HT1080 (cell line): ENCODE measurements at places on chromosomes 7 and 10. TPM values are rescaled to one million over a fixed set of nuclear protein-coding genes. Genes with fewer than 3 reads are reported as not detected.

GRCh38 chr7:11217848-11218565, 244.3 kb downstream of the PHF14 start:
- no peak for DNase-seq

DNA sequence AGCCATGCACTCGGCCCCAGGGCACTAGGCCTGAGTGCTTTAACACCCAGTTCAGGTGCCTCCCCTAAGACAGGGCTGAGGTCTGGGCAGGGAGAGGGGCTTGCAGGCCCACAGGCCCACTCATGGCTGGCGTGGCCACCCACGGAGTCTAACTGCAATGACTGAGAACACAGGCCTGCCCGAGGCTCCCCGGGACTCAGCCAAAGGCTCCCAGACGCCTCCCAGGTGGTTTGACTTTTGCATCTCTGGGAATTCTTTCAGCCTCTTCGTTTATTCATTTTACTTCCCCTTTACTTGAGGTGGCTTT, 37.3 kb downstream of the PTPRN2 start:
- DNase-seq, result no peak

GRCh38 chr10:121285406-121286196, 312.6 kb downstream of the FGFR2 start:
- no peak for DNase-seq

DNA sequence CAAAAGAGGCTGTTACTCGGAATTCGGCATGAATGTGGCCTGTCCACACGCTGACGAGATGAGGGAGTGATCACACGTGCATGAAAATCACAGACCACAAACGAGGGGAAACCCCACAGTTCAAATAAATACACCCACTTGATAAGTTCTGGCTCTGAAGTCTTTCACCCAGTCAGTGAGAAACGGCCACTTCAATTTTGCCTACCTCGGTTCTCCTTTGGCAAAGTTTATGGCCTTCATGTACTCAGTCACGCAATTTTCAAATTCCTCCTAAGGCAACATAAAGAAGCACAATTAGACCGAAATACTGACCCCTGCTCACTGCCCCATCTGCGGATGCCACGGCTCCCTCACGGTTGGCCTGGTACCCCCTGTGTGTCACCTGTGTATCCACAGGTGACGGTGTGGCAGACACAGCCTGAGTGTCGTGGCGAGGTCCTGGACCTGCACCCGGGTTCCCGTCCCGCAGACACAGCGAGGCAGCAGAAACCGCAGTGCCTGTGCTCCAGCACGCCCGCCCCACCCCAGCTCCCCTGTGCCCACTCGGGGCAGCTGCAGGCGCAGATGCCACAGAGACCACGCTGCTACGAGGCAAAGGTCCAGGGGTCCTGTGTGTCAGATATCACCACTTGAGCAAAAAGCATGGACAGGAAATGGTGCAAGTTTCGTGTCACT, 1.4 kb downstream of the CFAP46 start:
- no peak for DNase-seq

DNA sequence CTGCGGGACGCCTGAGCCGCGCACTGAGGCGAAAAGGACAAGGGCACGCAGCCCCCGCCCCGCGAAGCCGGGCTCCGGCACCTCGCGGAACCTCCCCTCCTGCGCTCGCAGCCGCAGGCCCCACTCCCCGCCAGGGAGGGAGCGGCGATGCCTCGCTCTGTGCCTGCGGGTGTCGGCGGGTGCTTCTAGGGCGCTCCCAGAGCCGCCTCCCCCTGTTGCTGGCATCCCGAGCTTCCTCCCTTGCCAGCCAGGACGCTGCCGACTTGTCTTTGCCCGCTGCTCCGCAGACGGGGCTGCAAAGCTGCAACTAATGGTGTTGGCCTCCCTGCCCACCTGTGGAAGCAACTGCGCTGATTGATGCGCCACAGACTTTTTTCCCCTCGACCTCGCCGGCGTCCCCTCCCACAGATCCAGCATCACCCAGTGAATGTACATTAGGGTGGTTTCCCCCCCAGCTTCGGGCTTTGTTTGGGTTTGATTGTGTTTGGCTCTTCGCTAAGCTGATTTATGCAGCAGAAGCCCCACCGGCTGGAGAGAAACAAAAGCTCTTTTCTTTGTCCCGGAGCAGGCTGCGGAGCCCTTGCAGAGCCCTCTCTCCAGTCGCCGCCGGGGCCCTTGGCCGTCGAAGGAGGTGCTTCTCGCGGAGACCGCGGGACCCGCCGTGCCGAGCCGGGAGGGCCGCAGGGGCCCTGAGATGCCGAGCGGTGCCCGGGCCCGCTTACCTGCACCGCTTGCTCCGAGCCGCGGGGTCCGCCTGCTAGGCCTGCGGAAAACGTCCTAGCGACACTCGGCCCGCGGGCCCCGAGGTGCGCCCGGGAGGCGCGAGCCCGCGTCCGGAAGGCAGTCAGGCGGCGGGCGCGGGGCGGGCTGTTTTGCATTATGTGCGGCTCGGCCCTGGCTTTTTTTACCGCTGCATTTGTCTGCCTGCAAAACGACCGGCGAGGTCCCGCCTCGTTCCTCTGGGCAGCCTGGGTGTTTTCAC, 519 bp downstream of the ITGB8 start:
- DNase-seq, result peak; percentile 35

DNA sequence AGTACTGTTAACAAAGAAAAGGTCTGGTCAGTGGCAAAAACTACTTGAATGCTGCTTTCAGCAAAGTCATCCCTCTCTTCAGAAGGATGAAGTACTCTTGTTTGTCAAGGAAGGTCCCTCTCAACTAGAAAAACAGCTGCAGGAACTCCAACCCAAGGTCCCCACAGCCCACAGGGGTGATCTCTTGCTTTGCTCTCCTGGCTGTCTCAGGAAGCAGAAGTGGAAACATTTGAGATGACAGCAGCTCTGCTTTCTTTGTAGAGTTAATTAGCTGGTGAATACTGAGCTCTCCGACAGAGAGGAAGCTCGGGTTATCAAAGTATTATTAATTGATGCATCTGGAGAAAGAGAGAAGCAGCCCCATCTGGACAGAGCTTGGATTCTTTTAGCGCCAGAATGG, 25.4 kb upstream of the LRGUK start:
- DNase-seq, result no peak

DNA sequence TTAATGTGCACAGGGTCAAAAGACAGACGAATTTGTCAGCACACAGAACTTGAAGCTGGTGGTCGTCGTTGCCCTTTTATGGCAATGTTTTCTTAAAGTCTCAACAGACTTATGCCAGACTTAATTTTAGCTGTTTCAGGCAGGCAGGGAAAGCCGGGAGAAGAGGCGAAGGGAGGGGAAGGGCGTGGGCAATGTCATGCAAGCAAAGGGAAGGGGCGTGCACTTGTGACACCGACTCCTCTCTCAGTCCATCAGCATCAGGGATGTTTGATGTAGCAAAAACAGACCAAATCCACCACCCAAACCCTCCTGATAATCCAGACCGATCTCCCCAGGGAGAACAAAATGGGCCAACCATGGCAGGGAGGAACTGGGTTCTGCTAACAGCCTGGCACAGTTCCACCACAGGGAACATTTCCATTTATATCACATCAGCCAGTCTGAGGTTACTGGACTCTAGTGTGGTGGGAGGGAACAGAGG, 118.1 kb upstream of the RHEB start:
- DNase-seq, result no peak

DNA sequence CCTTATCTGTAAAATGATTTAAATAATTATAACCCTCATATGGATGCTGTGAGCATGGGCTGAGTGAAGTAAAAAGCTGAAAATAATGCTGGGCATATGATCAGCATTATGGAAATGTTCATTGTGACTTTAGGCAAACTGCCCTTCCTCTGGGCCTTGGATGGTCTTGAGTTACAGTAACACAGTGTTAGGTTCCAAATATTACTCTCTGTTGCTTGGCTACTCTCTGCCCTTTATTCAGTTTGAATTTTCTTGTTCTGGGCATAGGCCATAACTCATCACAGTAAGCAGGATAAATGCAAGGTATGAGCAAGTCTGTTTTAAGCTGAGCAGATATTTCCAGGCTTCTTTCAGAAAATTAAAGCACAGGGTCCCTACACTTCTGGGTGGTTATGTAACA, 868.0 kb downstream of the KCNMA1 start:
- DNase-seq, result no peak

DNA sequence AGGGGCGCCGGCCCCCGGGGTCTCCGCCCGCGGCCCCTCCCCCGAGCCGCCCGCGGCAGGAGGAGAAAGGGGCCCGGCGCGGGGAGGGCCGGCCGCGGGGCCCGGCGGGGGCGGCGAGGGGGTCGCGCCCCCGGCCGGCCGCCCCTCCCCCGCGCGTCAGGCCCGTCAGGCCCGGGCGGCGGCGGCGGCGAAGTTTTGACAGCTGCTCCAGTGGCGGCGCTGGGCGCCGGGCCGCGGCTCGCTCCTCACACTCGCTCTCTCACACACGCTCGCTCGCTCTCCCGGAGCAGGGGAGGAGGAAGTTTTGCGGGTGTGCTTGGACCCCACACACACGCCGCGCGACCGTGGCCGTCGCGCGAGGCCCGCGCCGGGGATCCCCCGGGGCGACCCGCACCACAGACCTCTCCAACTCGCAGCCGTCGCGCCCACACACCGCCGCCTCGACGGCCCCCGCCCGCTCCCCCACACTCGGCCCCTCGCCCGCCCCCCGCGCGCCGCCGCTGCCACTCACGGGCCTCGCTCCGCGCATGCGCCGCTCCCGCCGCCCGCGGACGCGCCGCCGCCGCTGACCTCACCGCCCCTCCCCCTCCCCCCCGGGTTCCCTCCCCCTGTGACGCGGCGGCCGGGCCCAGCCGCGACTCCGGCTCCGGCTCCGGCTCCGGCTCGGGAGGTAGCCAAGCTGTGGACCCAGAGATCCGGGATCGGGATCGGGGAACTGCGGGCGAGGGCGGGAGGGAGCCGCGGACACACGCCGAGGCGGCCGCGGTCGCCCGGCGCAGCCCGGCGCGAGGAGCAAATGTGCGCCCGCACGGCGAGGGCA, 518 bp upstream of the KMT2C start:
- DNase-seq, result peak; percentile 83

- DNase-seq, result no peak
These were observed 15.2 kb downstream of the PIK3AP1 start for GRCh38 chr10:96705134-96705533.

DNA sequence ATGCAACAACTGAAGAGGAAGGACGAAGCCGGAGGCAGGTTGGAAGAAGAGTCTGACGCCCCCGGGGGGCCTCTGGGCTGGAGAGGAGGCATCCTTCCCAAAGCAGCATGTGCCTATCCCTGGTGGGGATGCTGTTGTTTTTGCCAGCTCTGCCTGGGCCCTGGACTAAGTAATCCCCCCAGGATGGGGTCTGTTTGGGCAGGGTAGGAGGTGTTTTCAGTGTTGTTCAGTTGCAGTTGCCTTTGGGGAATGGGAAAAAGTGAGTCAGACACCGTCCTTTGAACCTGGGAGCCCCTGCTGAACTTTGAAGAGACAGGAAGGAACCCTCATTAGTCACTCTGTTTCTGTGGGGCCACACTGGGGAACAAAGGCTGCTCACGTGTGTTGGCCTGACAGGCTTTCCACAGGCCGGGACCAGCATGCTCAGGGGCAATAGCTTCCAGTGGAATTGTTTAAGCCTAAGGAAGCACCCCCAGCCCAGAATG, 35.2 kb upstream of the GDF10 start:
- peak; percentile 17 for DNase-seq

GRCh38 chr10:22427101-22427500, 81.8 kb downstream of the SPAG6 start:
- peak; percentile 74 for DNase-seq

- no peak for DNase-seq
These were observed 55.5 kb downstream of the SLC16A12 start for GRCh38 chr10:89479771-89480446.

- no peak for DNase-seq
These were observed 13.2 kb upstream of the TAS2R60 start for GRCh38 chr7:143429770-143430698.

GRCh38 chr10:78634835-78635234, 433.9 kb upstream of the ZMIZ1 start:
- no peak for DNase-seq

- DNase-seq, result peak; percentile 60
These were observed 10.4 kb downstream of the VCL start for GRCh38 chr10:74008212-74008731.

DNA sequence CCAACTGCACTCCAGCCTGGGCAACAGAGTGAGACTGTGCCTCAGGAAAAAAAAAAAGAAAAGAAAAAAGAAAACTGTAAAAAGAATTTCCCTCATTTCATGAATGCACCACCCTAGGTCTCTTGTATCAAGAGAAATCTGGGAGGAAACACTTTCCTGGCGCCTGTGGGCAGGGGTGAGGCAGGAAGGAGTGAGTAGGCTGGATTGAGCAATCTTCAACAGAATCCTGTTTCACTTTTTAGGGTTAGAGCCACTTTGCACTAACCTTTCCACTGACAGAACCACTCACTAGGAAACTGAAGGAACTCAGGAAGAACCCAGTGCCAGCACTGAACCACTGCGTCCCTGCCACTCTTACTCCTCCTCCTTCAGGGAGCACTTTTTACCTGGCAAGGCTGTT, 282.1 kb downstream of the CCDC3 start:
- DNase-seq, result peak; percentile 51

GRCh38 chr7:32890010-32890792, 1.4 kb downstream of the KBTBD2 start:
- DNase-seq, result peak; percentile 45

DNA sequence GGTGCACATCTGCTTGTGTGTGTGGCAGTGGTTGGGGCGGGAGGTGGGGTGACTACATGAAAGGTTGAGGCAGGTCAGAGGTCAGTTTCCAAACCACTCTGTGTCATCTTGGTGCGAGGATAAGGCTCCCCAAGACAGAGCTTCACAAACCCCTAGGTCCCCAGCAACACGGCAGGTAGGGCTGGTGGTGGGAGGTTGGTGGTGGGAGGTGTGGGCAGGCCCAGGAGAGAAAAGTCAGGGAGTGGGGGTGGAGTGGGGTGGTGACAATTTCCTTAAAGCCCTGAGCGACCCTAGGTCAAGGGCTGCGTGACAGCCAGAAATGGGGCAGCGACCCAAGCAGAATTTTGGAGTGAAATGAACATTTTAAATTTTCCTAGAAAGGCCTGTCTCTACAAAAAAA, 1.6 kb upstream of the STRA8 start:
- DNase-seq, result no peak

DNA sequence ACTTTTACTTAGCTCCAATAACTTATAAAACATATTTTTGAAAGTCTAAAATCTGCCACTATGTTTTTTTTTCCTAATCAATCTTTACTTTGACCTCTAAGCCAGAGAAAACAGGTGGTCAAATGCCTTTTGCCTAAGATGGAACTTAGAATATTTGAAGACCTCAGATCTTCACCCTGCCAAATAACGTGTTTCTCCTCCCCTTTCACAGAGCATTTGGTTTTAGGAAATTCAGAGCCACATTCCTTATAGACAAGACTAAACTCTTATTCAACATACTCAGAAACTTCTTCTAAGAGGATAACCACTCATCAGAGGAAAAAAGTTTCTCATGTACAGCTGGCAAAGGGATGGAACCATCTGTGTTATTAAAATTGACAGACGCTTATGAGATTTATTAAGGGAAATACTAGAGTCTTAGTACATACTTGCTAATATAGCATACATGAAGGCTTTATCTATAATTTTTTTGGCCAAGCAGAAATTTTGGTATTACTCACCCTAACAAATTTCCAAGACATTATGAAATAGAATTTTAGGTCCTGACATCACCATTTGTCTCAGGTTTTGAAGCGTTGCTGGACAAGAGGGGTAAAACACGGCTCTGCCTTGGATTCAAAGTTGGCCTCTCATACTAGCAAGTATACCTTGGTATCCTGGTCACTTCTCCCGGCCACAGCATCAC, 2.6 kb upstream of the EGFR start:
- no peak for DNase-seq

The NPSR1 gene
- total RNA-seq, result not detected in 2 replicates

The PRLHR gene
- not detected in 2 replicates for total RNA-seq

The ADAM8 gene
- 1.6 and 4.2 TPM in 2 replicates for total RNA-seq

The PTF1A gene
- not detected in 2 replicates for total RNA-seq

The SORBS1 gene
- 0.50 and 0.76 TPM in 2 replicates for total RNA-seq

The SDK1 gene
- 1.2 and 1.6 TPM in 2 replicates for total RNA-seq

The MIOS gene
- total RNA-seq, result 24.0 and 25.9 TPM in 2 replicates

The MKI67 gene
- 57.1 and 64.9 TPM in 2 replicates for total RNA-seq

The GRID1 gene
- total RNA-seq, result 2.6 and 5.4 TPM in 2 replicates
